Retina (tissue), 1 donor: ENCODE measurements at places on chromosomes 16 and 17.
A peak's percentile ranks its signal among the peaks of the same experiment; 100 is the strongest.

- no peak for DNase-seq
Observed at GRCh38 chr16:87963400-87963799, 12.2 kb downstream of the BANP start.

- DNase-seq, result no peak
Observed at GRCh38 chr17:27269974-27270373, 23.9 kb upstream of the WSB1 start.

GRCh38 chr16:56190677-56191155 is 573 bp upstream of the GNAO1 start:
- peak; percentile 85 for DNase-seq

DNA sequence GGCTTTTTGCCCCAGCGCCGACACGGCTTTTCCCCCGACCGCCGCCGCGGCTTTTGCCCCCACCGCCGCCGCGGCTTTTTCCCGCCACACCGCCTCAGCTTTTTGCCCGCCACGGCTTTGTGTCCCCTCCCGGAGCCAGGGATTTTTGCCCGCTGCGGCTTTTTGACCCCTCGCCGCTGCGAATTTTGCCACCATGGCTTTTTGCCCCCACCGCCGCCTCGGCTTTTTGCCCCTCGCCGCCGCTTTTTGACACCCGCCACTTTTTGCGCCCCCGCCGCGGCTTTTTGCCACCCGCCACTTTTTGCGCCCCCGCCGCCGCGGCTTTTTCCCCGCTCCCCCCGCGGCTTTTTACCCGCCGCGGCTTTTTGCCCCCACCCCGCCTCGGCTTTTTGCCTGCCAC is 1342.5 kb downstream of the TP53TG3F start:
- no peak for DNase-seq

GRCh38 chr17:2071455-2072281 is 16.8 kb downstream of the HIC1 start:
- DNase-seq, result no peak

DNA sequence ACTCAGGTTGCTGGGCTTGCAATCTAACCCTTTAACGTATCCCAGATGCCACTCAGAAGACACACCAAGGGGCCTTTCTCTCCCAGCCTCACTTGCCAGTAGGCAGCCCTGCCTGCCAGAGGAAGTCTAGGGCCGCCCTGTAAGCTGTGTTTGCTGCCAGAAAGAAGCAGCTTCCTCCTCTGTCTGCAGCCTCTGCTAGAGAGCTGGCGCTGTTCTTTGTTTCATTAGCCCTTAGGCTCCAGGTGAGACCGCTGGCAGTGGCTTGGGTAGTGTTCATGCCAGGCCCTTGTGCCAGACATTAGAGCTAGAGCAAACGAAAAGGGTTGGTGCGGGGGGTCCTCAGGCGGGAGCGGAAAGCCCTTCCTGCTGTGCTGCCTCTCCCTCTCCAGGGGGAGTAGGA is 8.9 kb downstream of the CTRL start:
- DNase-seq, result no peak

DNA sequence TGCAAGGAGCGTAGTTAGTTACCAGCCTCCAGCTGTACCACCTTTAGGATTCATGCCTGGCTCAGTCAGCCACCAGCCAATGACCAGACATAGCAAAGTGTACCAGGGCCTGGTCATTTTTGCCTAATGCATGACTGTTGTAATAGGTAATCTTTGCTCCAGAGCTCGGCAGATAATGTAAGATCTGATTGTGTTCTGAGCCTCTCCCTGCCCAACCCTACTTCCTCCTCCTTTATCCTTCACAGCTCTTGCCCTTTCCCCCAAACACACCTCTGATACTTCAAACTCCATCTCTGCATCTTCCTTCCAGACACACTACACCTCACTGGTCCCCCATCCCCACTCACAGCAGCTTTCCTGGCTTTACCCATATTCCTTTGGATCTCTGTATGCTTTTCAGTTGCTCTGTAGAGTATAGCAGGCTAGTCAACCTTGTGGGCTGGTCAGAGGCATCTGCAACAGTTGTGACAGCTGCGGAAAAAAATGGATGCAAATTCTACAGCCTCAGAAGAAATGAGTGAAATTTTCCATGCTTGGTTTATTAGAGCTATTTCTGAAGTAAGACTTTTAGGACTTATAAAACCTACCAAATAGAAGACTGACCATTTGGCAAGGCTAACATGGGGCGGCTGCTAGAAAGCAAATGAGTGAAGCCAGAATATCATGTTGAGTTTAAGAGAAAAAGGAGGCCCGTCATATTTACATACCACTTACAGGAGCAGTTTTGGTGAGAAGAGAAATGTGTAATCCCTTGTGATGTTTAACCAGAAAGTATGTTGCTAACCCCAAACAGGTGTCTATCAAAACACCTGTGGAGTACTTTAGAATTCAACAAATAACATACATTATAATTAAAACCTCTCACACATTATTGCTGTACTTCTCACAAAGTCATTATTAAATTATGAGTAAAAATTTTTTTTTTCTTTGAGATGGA is 19.9 kb upstream of the C16orf87 start:
- DNase-seq, result no peak

DNA sequence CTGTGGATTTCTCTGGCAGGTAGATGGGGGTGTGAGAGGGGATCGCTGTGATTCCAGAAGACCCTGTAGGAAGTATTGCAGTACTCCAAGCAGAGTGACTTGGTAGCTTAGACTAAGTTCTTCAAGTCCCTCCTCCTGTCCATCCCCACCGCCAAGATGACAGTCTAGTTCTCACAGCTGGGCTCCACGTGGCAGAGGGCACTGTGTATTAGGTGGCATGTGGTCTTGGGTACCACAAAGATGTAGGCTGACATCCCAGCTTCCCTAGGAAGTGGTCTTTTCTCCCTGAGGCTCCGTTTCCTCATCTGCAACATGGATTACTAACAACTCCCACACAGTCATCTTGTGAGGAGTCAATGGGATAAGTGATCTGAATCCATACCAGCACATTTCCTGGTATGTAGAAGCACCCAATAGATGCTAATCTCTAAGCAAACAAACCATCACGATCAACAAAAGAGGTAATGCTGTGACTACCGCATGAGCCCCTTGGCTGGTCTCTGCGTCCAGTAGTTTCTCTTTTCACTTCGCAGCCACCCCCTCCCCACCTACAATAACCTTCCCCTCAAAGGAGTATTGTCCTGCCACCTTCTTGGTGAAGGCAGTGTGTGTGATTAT is 349.1 kb upstream of the EEF2KMT start:
- no peak for DNase-seq

- DNase-seq, result no peak
Observed at GRCh38 chr16:86306811-86307513, 203.4 kb upstream of the FOXF1 start.

DNA sequence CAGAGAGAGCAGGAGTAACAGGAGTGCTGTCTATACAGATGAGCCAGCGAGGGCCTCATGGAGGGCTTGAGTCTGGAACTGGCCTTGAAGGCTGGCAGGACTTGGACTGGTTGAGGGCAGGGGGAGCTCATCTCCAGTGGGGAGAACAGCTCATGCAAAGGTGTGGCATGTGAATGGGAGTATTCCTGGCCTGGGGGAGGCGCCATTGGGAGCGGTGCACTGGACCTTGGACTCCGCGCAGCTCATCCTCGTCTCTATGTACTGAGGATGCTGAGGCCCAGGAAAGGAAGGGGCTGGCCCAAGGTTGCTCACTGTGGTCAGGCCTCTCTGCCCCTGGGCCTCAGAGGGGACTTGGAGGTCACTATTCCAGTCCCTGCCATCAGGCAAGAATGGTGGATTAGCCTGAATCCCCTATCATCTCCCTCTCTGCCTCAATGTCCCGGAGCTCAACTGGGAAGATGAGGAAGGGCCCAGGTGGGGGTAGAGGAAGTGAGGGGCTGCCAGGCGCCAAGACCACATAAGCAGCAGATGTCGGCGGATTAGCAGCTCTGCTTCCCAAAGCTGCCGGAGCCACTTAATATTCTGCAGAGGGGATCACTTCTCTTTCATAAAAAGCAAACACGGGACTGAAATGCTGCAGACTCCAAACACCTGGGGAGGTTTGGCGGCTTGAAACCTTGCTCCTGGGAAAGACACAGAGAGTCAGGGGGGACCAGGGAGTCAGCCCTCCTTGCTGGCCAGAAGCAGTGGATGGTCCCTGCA is 88.9 kb downstream of the SDK2 start:
- peak; percentile 36 for DNase-seq

GRCh38 chr16:66088681-66089080 is 277.8 kb upstream of the CDH5 start:
- DNase-seq, result no peak

- peak; percentile 85 for DNase-seq
Observed at GRCh38 chr16:51151961-51152663, 1.0 kb upstream of the SALL1 start.

- DNase-seq, result peak; percentile 46
Observed at GRCh38 chr17:28416703-28417311, 10.8 kb upstream of the SLC46A1 start.

DNA sequence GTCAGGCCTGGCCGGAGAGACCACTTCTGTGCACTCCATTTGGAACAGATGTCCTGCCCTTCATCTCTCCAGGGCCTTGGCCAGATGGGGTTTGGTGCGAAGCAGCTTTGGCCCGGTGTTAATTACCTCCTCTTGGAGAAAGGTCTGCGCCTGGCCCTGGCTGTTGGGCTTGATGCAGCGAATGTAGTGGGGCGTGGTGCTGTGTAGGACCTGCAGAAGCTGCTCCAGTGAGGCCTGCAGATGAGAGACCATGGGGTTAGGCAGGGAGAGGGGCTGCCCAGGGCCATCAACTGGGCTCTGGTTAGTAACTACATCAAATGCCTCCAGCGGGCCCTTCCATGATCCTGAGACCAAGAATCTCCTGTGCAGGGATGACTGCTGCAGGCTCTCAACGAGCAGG is 18.7 kb downstream of the ZNHIT3 start:
- DNase-seq, result no peak

- no peak for DNase-seq
Observed at GRCh38 chr17:37413875-37414519, 7.3 kb downstream of the TADA2A start.
